Panc1 (cell line): ENCODE measurements at places on chromosomes 6 and 20.

DNA sequence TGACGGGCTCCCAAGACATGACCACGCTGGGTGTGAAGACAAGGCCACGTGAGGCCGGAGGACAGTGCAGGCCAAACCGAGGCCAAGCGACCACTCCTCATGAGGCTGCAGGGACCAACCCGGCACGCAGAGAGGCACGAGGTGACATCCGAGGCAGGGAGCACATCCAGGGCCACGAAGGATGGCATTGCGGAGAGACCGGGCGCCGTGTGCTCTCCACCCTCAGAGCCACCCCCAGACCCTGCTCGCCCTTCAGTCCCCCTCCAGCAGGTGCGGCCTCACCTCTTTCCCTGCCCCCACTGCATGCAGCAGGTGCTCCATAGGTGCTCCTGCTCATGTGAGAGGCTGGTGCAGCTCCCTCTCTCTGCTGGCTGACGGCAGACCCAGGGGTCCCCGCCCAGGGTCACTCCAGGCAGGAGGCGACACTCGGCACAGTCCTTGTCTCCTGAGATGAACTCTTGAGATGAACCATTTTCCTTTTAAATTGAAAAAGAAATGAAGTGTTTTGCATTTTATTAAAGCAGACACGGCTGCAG, 33.8 kb upstream of the CHRNA4 start:
- DNase-seq = no peak

GRCh38 chr20:56207656-56208055, 40.9 kb upstream of the MC3R start:
- DNase-seq = no peak

DNA sequence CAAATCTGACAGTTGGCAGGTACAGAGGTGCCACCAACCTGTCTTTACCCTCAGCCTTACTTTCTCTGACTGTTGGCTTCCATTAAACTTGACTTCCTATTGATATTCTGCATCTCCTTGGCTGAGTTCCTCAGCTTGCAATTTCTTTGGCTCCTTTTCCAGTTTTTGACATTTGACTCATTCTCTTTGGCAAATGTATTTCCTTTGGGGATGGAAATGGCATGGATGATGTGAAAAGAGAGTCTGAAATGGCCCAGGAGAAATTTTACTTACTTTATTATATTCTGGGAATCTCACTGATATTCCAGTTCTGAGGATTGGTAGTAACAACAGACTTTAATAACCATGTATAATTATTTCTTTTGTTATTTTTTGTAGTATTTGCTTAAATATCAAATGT, 255.2 kb downstream of the CD109 start:
- no peak for DNase-seq

- DNase-seq = no peak
Measured at GRCh38 chr20:22546344-22546743, 38.0 kb downstream of the FOXA2 start.
